NCI-H1436 treated with DMSO at 0.1 percent for 48 hours (cell line): ENCODE measurements at places on chromosomes 11 and 22.

DNA sequence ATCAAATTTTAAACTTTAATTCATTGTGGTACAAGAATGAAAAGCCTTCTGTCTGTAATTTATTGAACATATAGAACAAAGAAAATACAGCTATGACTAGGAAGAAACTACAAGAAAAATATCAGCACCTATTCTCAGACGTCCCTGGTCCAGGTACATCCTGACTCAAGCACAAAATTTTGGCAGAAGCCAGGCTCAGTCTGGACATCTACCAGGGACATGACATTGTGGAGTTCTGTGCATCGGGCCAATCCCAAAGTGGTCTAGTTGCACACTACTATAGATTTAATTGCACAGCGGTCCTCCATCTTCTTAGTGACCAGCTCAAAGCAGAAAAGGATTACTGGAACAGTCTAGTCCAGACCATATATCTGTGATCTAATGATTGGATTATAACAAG is 15.7 kb upstream of the CD59 start:
- no peak for DNase-seq

DNA sequence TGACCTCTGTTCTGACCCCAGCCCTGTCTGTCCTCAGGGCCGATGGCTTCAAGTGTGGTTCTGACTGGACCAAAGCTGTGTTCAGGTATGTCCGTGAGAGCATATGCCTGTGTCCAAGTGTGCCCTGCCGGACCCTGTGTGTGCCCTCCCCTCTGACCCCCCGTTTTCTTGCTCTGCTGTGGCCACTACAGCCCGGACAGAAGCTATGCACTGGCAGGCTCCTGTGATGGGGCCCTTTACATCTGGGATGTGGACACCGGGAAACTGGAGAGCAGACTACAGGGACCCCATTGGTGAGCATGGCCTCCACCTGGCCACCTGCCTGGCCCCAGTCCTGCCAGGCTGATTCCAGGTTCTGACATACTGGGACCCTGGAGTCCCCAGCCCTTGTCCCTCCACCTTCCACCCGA is 14.5 kb downstream of the ATG16L2 start:
- no peak for DNase-seq

- DNase-seq, result no peak
Observed at GRCh38 chr22:26743149-26743548, 85.8 kb downstream of the MIAT start.

DNA sequence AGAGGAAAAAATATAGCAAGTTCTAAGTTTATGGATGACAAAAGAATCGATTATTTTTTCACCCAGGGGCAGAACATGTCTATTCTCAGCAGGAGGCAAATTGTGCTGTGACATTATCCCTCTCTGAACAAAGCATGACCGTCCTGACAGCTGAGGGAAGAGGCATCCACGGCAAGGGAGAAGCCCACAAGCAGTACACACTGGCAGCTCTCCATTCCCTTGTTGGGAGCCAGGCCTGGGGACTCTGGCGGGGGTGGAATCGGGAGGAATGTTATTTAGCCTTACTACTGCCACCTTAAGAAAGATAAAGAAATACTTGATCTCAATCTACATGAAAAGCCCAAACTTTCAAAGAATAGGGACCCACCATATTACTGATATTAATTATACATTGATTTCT is 3.4 kb downstream of the KIRREL3 start:
- DNase-seq, result no peak

GRCh38 chr22:46598224-46598623 is 22.0 kb upstream of the GRAMD4 start:
- DNase-seq, result no peak

DNA sequence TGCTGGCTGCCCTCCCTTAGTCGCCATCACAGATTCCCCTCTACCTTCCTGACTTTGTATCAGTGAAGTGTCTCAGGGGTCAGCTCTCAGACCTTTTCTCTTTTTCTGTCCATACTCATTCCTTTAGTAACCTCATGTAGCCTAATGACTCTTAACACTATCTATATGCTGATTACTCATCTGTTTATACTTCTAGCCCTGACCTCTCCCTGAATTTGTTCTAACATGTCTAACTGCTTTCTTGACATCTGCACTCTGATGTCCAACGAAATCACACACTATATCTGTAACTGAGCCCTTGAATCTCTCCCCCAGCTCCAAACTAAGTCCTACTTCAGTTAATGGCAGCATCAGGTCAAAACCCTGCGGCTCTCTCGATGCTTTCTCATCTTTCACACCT is 135.8 kb upstream of the TIMP3 start:
- no peak for DNase-seq

DNA sequence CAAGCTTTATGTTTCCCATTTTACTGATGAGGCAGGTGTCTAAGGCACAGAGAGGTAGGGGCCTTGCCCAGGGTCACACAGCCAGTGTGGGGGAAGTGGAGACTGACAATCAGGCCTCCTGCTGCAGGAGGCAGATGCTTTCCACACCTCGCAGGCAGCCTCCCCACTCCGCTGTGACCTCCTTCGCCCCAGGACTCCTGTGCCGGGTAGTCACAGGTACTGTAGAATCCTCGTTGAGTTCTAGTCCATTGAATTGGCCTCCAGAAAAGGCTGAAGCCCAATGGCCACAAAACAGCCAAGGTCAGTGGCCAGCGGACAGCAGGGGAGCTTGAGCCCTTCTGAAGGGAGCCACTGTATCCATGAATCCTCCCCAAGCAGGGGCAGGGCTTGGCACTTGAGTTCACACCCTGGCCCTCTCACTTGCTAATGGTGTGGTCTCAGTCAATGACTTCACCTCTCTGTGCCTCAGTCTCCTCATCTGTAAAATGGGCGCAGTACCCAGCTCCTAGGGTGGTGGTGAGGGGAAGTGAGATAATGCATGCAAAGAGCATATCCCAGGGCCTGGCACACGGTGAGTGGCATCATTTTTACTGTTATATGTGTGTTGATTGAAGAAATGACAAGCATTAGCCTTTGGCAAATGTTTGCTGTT is 1.1 kb upstream of the FXYD2 start:
- DNase-seq, result no peak

- no peak for DNase-seq
Observed at GRCh38 chr11:20004866-20005265, 155.4 kb downstream of the DBX1 start.

DNA sequence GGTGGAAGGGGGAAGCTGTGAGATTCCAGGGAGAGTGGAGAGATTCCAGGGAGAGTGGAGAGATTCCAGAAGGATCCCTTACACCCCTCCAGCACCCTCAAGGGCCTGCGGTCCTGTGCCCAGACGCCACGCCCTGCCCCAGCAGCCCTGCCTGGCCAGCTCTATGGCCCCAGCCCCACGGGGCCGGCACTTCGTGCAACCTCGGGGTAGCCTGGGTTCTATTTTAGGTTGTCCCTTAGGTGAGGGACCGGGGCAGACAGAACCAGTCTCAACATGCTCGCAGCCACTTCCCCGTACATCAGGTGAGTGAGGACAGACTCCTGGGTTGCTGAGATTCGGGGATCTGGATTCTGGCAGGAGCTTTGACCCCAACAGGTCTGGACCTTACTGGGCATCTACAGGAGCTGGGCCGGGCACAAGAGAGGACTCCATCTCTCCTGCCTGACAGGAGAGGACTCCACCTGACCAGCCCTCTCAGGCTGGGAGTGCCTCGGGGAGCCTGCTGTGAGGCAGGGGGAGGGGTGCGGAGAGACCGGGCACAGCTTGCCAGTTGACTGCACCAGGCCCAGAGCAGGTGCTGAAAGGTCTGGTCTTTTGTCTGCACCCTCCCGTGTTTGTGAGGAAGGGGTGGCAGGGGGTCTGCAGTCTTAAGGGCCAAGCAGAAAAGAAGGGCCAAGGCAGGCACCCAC is 8.5 kb upstream of the ADORA2A start:
- DNase-seq, result no peak

DNA sequence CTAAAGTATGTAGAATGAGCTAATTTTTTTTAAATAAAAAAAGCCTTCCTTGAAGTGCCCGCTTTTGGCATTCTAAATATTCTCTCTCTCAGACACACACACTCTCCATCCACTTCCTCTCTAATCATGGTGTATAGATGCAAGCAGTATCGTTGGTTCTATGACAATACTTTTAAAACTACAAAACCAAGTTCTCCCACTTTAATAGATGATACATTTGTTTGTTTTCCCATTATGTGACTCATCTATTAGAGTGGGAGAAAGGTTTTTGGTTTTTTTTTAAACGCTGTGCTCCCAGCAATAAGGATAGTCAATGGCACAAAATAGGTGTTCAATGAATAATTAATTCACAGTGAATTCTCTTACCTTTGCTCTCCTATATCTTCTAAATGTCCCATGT is 44.6 kb downstream of the FZD4 start:
- DNase-seq, result no peak
